ENCODE measurements at places on chromosomes 11 and 22.

GRCh38 chr22:41367039-41367679, 14.6 kb upstream of the TEF start:
- no peak for DNase-seq

DNA sequence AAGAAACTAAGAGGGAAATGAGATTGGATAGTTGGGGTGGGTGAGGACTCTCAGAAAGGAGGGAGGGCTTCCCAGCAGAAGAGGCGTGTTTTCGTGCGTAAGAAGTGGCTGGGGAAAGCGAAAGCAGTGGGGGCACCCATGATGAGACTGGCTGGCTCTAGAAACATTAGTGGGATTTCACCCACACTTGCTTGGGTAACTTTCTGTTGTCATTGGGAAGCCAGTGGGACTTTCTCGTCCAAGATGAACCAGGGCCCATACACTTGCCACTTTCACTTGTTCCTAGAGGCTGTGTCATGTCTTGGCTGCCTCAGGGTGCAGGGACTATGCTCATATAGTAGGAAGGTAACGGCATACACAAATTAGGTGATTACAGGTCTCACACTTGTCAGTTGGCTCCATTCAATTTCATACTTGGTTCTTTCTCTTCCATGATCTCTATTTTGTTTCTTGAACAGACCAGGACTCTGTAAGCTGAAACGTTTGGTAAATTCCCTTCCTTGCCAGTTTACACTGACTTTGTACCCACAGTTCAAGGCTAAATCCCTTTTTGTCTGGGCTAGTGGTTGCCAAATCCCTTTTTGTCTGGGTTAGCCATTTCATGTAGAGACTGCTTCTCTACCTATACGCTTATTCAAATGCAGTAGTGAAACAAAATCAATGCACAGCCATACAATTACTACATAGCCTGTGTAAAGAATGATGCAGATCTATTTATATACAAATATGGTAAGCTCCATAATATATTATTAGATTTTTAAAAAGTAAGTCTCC, 42.0 kb upstream of the CXCR5 start:
- no peak for DNase-seq

- DNase-seq, result no peak
Measured at GRCh38 chr11:124716591-124716990, 23.2 kb upstream of the NRGN start.

DNA sequence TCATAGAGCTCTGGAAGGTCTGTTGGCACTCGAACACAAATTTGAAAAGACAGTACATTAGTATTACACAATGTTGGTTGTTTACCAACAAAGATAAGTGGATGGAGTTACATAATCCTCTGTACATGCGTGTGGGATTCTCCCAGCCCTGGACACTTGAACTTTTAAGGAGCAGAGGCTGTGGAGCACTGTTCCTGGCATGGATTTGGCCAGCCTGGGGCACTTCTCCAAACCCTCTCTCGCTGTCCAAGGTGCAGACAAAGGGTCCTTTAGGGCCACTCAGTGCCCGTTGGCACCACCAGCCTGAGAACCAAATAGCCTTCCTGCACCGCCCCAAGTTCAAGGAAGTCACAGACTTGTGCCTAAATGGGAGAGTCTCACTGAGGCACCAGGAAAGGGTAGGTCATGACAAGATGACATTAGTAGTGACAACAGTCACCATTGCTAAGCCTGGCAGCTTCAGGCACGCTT, 1.6 kb upstream of the ANO1 start:
- no peak for DNase-seq

- peak; percentile 20 for DNase-seq
Measured at GRCh38 chr22:22884010-22884887, 3.4 kb upstream of the IGLL5 start.

GRCh38 chr11:64777449-64778222, 706 bp downstream of the SF1 start:
- DNase-seq, result peak; percentile 57

- no peak for DNase-seq
Measured at GRCh38 chr11:78066471-78066870, 2.8 kb downstream of the THRSP start.

- no peak for DNase-seq
Measured at GRCh38 chr22:36201630-36202319, at the start of gene APOL4. Gene APOL4 (minus strand): TSS chr22:36201809. CDS start chr22:36201734, 75 bp downstream.

GRCh38 chr11:103024086-103024485, 67.9 kb downstream of the DCUN1D5 start:
- no peak for DNase-seq

DNA sequence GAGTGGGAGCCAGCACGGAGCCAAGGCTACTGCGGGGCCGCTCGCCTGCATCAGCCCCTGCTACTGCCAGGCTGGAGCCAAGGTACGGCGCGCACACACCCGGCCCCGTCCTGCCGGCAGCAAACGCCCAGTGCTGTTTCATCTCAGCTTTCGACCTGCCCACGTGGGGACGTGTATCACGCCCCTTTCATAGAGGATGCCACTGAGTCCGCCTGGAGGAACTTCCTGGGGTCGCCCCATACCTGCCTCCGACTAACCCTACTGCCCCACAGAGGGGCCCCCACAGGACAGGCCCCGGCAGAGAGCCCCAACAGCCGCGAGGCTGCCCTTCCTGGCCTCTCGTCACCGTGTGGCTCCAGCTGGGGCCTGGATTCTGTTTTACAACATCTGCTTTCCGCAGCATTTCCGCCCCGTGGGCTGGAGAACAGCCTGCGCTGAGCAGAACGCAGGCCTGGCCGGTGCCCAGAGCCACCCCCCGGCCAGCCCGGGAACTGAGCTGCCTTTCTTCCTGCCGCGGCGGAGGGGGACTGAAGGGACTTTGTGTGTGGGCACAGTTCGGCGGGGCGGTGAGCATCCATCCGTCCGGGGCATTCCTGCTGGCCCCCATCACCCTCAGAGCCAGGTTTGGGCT, 22.9 kb upstream of the ARHGAP8 start:
- DNase-seq, result no peak
